Activated CD8-positive, alpha-beta memory T cell treated with anti-CD3 and anti-CD28 coated beads, Interleukin-2, amount 10 ng/mL, durations not matched to agents 7 days and 5 days (primary cell): ENCODE measurements at places on chromosomes 2 and 18. TPM values are rescaled to one million over a fixed set of nuclear protein-coding genes. Genes with fewer than 3 reads are reported as not detected.

SPP2 gene
- not detected for total RNA-seq

MAP3K2 gene
- 56.9 TPM for total RNA-seq

FSHR gene
- total RNA-seq, result not detected

DNA sequence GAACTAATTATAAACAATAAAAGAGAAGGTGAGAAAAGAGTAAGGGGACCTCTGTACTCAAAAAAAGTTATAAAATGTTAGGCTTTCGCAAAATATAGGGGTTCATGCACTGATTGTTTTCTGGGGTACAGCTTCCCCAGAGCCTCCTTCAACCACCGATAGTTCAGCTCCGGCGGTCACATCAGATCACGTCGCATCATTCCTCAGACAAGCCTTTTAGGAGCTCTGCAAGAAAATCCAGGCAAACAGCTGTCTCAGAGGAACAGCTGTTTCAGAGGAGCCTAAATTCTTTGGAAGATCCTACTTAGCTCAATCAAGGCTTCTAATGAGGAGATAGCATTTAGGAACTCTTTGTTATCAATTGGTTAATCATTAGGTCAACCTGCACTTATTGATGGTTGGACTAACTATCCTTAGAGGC, 78.7 kb downstream of the MYCN start:
- H3K27ac ChIP-seq, result no peak overlapping the region
- no peaks in the 10 kb centered on the region for H3K36me3 ChIP-seq
- no peak for DNase-seq
- no peak overlapping the region for H3K4me3 ChIP-seq
- peaks cover 11% of the 10 kb centered on the region for H3K27me3 ChIP-seq

DNA sequence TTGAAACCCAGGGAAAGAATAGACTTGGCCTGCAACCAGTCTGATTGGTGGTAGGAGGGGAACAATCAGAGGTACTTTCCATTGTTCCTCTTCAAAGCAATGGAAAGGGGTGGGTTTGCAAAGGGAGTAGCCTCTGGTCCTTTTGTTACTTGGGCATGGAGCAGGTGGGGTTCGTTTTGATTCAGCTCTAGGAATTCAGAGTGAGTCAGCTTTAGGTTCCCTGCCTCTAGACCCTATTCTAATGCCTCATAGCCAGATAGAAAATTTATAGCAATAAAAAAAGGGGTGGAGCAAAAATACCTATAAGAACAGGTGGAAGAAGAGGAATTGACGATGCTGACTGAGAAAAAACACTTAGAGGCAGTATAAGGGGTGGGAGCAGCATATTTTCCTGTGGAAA, 636.4 kb downstream of the PLCL1 start:
- H3K36me3 ChIP-seq, result no peaks in the 10 kb centered on the region
- H3K27me3 ChIP-seq, result no peaks in the 10 kb centered on the region
- DNase-seq, result no peak

DNA sequence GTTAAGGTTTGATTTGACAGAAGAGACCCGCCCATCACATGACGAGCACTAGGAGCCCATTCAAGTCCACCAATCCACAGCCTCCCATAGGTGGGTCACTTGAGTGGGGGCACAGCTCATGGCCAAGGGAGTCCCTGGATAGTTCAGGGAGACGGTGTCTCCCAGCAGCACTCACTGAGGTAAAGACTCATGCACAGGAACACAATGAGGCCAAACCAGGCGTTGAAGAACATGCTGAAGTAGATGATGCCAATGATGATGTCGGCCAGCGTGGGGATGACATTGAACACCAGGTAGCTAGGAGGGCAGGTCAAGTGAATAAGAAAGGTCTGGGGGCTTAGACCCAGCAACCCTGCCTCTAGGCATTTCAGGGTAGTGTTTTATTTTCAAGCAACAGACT, 4.0 kb downstream of the ABCB6 start:
- DNase-seq, result no peak
- H3K4me1 ChIP-seq, result peaks cover 47% of the 10 kb centered on the region
- no peak overlapping the region for H3K4me3 ChIP-seq

DNA sequence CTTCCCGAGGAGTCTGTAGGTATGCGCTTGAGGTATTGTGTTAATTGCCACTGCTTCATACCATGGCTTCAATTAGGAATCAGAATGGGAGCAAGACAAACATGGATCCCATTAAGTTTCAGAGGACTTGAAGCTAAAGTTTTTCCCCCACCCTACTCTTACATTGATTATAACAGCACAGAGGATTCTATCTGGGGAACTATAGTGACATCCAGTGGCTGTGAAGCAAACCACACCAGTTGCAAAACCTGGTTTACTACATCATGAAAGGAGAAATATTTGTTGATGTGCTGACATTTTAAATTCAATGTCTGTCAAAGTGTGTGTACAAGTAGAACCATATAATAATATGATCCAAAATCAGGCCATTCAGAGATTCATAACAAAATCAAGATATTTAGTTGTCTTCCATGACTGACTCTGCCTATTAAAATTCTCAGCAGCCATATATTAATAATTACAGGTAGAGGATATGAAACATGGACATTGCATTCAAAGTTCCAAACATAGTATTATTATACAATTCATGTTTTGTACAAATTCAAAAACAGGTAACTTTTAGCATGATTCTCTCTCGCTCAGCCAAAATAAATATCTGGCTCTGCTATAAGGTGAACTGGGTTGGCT, 82.9 kb downstream of the GRB14 start:
- H3K27ac ChIP-seq, result no peak overlapping the region
- DNase-seq, result no peak
- no peaks in the 10 kb centered on the region for H3K36me3 ChIP-seq
- H3K27me3 ChIP-seq, result no peaks in the 10 kb centered on the region

DNA sequence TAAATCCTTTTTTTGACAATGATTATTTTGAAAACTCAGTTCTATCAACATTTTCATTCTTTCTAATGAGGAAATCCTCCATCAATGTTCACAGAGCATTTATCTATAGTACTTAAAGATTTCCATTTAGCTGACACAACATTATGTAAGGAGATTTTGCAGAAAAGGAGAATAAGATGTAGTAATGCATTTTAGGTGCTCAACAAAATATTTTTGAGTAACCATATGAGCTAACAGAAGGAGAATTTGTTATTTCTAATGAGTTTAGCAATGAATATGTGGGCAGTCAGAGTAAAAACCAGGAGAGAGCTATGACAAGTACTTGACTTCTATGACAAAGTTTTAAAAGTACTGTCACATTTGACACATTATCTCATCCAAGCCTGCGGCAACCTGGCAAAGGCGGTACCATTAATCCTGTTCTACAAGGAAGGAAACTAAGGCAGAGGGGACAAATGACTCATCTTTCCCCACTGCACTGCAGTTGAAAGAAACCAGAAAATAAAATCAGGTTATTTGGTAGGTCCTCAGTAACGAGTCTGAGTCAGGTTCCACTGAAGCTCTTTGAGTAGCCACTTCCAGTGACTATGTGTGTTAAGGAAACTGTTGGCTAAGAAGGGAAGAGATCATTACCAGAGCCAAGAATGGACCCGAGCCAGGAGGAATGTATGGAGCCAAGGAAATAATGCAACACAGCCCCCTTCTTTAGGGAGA, 134.1 kb upstream of the ITGB6 start:
- H3K36me3 ChIP-seq, result peaks cover 10% of the 10 kb centered on the region
- no peak for DNase-seq
- H3K4me1 ChIP-seq, result peaks cover 52% of the 10 kb centered on the region
- H3K4me3 ChIP-seq, result no peak overlapping the region

- H3K27me3 ChIP-seq, result peaks cover 28% of the 10 kb centered on the region
- no peak for DNase-seq
- no peaks in the 10 kb centered on the region for H3K4me1 ChIP-seq
- H3K27ac ChIP-seq, result no peak overlapping the region
Observed at GRCh38 chr2:43622931-43623451, 14.1 kb upstream of the PLEKHH2 start.

DNA sequence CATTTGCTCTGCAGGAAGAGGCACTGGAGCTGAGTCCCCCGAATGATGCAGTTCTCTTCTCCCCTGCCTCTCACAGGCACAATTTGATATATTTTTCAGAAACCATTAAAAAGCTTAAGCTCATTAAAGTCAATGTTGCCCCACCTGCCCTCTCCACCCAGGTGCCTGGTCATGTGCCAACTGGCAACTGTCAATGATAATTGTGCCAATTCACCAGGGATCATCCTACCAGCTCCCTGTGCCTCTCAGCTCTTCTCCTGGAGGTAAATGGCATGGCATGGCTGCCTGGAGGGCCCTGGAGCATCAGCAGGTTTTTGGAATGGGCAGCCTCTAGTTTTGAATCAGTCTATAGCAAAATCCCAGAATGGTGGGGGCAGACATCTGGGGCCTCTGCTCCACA, 279.6 kb upstream of the ID2 start:
- H3K36me3 ChIP-seq, result peaks cover 5% of the 10 kb centered on the region
- H3K4me1 ChIP-seq, result peaks cover 7% of the 10 kb centered on the region
- no peaks in the 10 kb centered on the region for H3K27me3 ChIP-seq
- H3K27ac ChIP-seq, result no peak overlapping the region
- DNase-seq, result no peak

DNA sequence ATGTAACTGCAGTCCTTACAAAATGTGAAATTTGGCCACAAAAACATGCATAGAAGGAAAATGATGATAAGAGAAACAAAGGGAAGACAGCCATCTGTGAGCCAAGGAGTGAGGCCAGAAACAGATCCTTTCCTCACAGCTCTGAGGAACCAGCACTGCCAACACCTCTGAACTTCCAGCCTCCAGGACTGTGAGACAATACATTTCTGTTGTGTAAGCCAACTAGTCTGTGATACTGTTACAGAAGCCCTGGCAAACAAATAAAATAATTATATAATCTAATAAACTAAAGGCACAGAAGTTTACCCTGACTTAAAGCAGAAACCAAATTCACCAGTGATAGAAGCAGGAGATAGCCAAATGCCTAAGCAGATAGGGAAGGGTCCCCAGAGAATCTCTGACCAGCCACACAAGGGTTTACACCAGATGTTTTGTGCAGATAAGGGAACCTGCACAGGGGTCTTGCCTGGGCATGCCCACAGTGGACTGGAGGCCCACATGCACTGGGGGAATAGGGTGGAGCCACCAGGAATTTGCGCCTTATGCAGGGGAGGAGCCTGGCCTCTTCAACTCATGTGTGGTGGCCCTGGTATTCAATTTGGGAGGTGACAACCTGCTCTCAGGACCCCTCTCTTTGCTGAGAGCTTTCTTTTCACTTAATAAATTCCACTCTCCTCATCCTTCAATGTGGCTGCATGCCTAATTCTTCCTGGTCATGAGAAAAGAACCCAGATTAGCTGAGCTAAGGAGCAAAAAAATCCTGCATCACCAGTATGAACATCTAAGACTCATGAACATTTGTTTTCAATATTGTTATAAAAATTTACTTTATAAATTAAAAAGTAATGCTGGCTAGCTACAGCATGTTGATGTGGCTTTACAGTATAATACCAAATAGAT, 3.8 kb upstream of the GCC2 start:
- H3K4me3 ChIP-seq, result no peak overlapping the region
- no peaks in the 10 kb centered on the region for H3K27me3 ChIP-seq
- peaks cover 13% of the 10 kb centered on the region for H3K36me3 ChIP-seq
- no peak for DNase-seq
- H3K4me1 ChIP-seq, result peaks cover 20% of the 10 kb centered on the region
- H3K27ac ChIP-seq, result no peak overlapping the region
